ENCODE measurements at places on chromosomes 3 and 15.
A peak's percentile ranks its signal among the peaks of the same experiment; 100 is the strongest.

DNA sequence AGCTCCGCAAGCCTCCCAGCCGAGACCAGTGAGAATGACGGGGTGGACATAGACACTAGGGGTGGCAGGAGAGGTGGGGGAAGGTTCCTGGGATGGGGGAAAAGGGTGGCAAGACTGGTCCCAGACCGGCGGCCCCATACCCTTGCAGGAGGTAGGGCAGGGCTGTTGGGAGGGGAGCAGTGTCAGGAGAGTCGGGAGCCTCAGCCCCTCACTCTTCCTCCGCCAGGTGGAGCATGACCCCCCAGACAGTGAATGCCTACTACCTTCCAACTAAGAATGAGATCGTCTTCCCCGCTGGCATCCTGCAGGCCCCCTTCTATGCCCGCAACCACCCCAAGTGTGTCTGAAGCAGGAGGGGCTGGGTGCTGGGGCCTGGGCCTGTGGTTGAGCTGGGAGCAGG lies 8.7 kb upstream of the PSMD2 start:
- ATAC-seq: no peak

GRCh38 chr15:49573421-49573820 lies 47.2 kb downstream of the FAM227B start:
- ATAC-seq: no peak

DNA sequence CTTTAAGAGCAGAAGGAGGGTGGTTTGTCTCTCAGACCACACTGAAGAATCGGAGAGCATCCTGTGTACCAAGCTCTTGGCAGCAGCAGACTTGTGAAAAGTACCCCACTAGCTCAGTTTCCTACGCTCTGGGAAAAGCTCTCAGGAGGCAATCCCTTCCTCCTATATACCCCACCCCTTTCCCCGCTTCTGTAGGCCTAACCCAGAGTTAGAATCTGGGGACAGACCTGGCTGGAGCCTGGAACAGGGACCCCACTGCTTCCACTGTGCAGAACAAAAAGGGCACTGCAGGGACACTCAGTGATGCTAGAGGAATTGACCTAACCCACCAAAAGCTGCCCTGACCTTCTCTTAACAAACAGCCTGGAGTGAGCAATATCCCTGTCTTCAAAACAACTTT lies 70.0 kb upstream of the CCDC39 start:
- no peak for ATAC-seq

DNA sequence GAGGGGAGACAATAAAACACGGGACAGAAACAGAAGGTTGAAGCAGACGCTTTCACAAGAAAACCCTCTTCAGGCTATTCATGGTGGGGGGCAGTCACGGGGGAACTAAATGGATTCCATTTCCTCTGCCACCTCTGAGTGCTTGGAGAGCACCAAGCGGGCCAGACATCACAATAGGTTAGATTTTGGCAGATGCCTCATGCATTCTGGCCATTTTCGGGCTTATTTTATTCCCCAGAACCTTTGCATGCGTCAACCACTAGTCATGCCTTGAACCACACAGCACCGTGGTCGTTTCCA lies 82.2 kb downstream of the RORA start:
- no peak for ATAC-seq

GRCh38 chr3:146715170-146715569 lies 110.0 kb upstream of the PLSCR5 start:
- ATAC-seq: no peak

GRCh38 chr3:130971208-130971607 lies 55.4 kb downstream of the ASTE1 start:
- ATAC-seq: no peak

- peak; percentile 82 for ATAC-seq
These were observed 5.1 kb upstream of the SLC25A38 start for GRCh38 chr3:39378088-39378487.

DNA sequence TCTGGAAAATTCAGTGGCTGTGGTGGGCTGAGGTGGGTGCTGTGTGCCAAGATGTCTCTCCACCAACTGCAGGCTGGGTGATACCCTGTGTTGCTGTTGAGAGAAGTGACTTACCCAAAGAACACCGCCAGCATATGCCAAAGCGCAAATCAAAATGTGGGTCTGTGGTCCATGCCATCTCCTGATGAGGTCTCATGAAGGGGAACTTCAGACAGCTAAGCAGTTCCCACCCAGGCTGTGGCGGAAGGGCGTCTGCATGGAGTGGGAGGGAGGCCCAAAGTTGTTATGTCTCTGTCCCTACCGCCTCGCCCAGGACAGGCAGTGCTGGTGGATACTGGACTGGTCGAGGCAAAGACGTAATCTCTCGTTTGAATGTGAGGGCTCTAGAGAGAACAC lies 70.9 kb upstream of the PLXNA1 start:
- ATAC-seq: no peak

DNA sequence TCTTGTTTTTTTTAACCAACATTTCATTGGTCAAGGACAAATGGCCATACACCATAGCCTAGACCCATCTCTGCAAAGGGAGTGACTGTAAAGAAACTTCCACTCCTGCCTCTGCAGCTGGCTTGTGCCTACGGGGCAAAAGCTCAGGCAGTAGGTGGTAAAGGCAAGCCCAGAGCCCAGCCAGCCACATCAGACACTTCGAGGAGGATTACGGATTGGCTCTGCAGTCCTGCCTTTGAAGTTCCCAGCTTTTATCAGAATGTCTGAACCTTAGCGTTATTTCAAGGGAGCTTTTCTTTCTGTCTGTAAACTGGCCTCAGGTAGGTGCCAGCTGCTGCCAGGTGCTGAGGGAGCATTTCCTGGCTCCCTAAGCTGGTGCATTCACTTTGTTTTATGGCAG lies 15.6 kb downstream of the ZNF710 start:
- no peak for ATAC-seq

- ATAC-seq: peak; percentile 44
These were observed 26.7 kb downstream of the TBC1D2B start for GRCh38 chr15:78050826-78051225.

GRCh38 chr15:71647487-71647808 lies 162.9 kb upstream of the NR2E3 start:
- ATAC-seq: no peak

DNA sequence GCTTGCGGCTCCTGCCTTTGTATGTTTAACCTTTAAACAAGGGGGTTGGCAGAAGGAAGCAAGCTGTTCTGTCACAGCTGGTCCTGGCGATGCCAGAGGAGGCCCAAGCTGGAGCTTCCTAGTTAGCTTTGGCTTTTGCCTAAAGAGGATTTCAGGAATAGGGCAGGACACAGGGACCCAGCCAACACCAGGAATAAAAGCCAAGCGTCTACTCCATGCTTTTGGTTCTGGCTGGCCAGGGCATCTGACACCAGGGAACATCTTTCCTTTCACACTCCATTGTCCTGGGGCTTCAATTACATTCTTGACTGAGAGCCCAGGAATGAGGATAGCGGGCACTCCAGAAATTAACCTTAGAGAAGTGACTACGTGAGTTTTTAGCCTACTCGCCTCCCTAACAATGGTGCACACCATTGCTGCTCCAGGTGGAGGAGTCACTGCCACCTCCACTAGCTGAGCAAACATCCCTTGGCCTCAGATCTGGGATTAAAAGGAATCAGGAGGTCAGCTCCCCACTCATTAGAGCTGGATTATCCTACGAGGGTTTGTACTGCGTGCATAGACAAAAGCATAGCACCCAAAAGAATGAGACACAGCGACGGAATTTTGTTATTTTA lies 38.2 kb downstream of the TPM1 start:
- no peak for ATAC-seq

DNA sequence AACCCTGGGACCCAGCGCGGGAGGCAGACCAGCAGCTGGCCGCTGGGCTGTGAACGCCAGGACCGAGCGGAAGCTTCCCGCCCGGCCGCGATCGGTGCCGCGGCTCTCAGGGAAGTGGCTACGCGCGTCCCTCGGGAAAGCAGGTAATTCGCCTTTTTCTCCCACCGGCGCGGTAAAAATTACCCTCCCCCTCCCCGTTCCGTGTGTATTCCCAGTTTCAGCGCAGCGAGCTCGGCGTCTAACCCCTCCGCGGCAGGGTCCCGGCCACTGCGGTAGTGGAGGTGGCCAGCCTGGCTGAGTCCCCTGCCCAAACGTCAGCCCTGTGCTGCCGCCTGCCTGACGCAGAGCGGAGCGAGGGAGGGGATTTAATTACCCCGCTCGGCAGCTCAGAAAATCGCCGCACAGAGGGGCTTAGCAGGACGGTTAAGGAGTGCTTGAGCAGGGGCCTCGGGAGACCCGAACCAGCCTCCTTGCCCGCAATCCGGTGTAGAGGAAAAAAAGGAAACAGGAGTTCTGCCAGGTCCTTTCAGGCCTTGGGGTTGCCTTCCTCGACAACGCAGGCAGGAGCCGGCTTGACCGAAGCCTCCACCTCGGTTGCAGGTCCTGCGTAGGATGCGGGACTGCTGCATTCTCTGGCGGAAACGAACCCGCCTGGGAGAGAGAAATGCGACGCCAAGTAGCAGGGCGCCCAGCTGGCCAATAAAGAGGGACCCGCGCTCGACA lies 2.9 kb downstream of the GATA2 start:
- no peak for ATAC-seq

DNA sequence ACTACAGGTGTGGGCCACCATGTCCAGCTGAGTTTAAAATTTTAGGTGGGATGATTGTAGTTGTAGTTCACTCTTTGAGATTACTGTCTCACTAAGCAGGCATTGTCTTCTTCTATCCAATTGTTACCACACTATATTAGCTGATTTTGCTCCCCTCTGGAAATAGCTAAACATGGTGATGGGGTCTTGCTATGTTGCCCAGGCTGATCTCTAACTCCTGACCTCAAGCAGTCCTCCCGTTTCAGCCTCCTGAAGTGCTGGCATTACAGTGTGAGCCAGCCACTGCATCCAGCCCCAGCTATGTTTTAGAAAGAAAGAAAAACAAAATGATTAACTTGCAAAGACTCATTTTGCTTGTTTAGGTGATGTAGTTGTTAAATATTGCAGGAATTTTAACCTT lies 30.6 kb downstream of the YEATS2 start:
- ATAC-seq: no peak

- ATAC-seq: peak; percentile 89
These were observed 68.3 kb upstream of the CHD2 start for GRCh38 chr15:92831655-92832328.

- ATAC-seq: no peak
These were observed 26.7 kb upstream of the LRTM1 start for GRCh38 chr3:54954521-54954920.

DNA sequence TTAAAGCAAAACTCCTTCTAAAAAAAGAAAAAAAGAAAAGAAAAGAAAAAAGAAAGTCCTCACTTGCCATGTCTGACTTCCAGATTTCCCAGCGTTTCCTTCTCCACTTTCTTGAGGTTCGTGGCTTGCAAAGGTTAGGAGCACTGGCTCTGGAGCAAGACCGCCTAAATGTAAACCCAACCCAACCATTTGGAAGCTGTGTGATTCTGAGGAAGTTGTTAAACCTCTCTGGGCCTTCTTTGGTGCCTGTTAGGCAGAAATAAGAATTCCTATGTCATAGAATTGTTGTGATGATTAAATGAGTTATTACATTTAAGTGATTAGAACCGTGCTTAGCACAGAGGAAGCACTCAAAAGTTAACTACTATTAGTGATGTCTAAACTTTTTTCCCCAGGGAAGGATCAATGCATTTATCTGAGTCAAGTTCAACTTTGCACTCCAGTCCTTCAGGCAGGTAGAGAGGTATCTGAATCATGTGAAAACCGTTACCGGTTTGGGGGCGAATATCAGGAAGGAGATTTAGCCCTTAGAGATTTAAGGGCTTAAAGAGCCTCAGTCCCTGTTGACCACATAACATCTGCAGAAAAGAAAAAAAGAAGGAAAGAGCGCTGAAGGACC lies 78.3 kb upstream of the HES1 start:
- ATAC-seq: no peak

- no peak for ATAC-seq
These were observed 248.2 kb upstream of the GPR149 start for GRCh38 chr3:154678041-154678654.

DNA sequence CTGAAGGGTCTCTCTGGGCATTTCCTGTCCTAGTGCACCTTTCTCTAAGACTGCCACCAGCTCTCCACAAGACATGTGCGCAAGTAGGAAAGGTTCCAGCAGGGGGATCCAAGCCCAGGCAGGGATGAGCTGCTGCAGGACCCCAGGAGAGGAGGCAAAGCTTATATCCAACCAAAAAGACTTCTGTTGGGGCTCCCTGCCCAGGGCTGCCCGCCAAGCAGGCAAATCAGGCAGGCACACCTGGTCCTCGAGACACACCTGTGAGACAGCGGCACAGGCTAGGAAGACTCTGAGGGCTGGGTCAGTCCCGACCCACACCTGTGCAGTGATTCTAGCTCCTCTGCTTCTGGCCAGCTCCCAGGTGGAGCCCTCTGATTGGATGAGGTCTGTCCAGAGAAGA lies 80.6 kb downstream of the MYLK start:
- ATAC-seq: no peak

DNA sequence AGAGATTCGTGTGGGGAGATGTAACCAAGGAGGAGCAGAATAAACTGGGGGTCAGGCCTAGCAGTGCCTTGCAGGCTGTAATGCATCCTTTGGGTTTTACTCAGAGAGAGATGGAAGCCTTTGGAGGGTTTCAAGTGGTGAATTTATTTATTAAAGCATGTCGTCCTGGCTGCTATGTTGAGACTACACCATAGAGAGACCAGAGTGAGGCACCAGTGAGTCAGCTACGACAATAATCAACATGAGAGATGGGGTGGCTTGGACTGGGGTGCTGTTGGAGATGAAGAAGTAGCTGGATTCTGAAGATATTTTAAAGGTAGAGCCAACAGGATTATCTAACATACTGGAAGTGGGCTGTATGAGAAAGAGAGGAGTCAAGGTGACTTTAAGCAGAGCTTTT lies 335.3 kb upstream of the ARHGEF26 start:
- ATAC-seq: no peak

DNA sequence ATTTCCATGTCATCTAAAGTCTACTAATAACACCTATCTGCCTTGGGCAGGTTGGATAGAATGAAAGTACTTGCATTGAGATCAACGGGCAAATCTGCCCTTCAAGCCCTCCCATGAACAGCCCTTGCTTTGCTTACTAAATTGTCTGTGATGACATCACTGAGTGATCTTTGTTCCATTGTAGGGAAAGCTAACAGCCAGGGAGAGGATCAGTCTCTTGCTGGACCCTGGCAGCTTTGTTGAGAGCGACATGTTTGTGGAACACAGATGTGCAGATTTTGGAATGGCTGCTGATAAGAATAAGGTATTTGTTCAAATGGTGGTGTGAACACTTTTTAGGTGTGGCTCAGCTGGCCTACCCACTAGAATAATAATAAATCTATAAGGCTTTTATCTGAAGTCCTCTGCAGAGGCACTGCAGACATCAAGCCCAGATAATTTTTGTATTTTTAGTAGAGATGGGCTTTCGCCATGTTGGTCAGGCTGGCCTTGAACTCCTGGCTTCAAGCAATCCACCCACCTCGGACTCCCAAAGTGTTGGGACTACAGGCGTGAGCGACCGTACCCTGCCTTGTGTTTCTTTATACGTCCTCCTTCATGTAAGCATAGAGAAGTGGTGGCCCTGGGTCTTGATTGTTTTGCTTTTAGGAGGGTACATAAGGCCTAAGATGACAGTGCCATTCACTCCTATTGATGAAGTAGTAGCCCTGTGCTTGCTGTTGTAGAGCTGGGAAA lies 5.7 kb downstream of the PCCB start:
- no peak for ATAC-seq

- ATAC-seq: no peak
These were observed 79.3 kb upstream of the LMOD3 start for GRCh38 chr3:69201658-69202057.

Data from activated CD4-positive, CD25-positive, alpha-beta regulatory T cell treated with anti-CD3 and anti-CD28 coated beads, Interleukin-2, amount 50 U/mL, for 24 hours (primary cell).